ENCODE measurements at places on chromosomes 4 and X.
A peak's percentile ranks its signal among the peaks of the same experiment; 100 is the strongest.

DNA sequence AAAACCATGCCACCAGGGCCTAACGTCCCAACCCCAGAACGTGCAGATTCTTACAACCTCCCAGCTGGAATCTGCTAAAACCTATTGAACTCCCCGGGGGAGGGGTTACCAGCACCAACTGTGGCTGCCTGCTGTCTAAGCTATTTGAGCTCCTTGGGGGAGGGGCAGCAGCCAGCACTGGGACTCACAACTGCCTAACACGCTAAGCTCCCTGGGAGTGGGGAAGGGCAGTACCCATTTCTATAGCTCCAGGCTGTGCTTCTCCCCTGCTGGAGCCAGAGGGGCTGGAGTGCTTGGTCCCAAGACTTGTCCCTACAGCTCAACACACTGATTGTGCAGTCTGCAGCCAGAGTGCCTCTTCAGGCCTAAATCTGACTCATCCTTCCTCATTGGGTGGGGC lies 459.8 kb upstream of the FGF16 start:
- no peak for DNase-seq

GRCh38 chr4:2731907-2732317 lies 24.2 kb downstream of the TNIP2 start:
- DNase-seq, result no peak

- DNase-seq, result no peak
Measured at GRCh38 chrX:119325456-119325855, 73.7 kb upstream of the SLC25A43 start.

DNA sequence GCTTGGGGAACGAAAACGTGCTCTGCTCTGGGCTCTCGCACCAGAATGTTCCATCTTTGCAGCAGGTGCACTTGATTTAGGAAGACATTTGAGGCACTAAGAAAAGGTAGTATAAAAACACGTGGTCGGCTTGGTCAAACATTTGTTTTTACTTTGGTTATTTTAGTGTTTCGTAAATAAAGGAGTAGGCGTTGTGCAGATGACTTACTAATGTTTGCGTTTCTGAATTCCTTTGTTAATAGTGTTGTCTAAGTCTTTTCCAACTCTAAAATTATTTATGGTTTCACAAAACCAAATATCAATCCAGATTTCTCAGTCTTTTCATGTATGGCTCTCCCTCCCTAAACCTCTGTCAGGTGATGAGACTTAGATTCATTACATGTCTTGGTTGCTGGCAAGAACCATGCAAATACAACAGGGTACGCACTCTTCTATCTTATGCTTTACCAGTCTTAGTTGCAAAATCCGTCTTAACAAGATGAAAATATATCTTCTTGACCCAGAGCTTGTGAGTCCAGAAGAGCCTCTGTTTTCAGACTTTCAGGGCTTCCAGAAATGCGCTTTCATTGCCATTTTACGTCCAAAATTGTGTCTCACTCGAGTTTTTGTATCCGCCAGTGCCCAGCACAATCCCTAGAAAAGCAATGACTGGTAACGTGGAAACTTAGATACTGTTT lies 686 bp downstream of the MTHFD2L start:
- DNase-seq, result no peak

GRCh38 chr4:151581570-151581969 lies 172.6 kb downstream of the FHIP1A start:
- DNase-seq, result no peak

- DNase-seq, result no peak
Measured at GRCh38 chr4:52550186-52550585, 108.9 kb downstream of the USP46 start.

DNA sequence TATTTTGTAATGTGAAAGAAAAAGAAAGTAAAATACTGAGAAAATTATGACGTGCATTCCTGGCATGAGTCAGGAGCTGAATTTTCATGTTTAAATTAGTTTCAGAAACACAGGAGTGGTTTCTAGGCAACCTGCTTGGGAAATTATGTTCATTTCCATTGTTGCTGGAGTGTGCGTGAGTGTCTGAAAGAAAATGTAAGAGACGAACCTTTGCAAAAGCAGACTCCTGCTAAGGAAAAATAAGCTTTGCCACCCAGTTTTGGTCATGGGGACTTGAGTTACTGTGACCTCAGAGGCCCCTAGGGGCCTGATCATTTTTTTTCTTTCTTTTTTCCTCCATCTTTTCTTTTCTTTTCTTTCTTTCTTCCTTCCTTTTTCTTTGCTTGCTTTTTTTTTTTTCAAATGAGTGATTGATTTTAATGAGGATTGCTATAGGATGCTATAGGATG lies 18.8 kb upstream of the CHRNA9 start:
- no peak for DNase-seq

- no peak for DNase-seq
Measured at GRCh38 chr4:185542626-185543315, 7.5 kb upstream of the PDLIM3 start.

DNA sequence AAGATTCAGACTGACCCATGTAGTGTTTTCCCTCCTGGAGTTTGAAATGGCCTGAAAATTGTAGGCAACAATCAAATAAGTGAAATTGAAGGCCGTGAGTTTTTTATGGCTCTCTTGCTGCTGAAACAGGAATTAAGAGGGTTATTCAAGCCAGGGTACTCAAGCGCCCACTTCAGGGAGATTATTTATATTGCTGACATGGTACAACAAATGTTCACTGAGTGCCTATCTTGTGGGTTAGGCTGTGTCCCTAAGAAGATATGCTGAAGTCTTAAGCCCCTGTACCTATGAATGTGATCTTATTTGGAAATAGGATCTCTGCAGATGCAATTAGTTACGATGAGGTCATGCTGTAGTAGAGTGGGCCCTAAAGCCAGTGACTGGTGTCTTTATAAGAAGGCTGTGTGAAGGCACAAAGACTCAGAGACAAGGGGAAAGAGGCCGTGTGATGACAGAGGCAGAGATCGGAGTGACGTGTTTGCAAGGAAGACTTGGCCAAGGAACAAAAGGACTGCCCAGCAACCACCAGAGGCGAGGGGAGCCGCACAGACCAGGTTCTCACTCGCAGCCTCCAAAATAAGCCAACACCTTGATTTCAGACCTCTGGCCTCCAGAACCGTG lies 72.9 kb downstream of the MED28 start:
- DNase-seq, result no peak

- DNase-seq, result no peak
Measured at GRCh38 chrX:12973561-12974304, 1.2 kb upstream of the TMSB4X start.

GRCh38 chr4:113820108-113820507 lies 58.6 kb upstream of the CAMK2D start:
- DNase-seq, result no peak

- DNase-seq, result no peak
Measured at GRCh38 chrX:49058794-49059193, at the start of gene CCDC120. Gene CCDC120, plus strand, starts transcription at chrX:49058999. Its CDS starts 3,043 bp downstream, at chrX:49062042.

DNA sequence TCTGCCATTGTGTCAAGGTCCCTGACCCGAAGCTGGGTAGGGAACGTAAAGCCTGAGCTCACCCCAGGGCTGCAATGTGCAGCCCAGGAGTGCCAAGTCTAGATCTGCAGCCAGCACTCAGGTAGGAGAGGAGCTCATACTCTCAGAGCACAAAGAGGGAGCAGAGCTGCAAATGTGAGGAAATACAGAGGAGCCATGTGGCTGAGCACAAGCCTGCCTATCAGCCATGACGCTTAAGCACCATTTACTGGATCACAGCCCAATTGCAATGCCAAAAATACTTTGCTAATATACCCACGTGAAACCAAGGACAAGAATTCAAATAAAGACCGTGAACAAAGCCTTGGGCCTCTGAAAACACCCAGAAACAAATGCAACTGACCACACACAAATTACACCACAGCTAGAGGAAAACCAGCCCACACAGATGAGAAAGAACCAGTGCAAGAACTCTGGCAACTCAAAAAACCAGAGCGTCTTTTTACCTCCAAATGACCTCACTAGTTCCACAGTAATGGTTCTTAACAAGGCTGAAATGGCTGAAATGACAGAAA lies 69.0 kb upstream of the HPF1 start:
- no peak for DNase-seq

DNA sequence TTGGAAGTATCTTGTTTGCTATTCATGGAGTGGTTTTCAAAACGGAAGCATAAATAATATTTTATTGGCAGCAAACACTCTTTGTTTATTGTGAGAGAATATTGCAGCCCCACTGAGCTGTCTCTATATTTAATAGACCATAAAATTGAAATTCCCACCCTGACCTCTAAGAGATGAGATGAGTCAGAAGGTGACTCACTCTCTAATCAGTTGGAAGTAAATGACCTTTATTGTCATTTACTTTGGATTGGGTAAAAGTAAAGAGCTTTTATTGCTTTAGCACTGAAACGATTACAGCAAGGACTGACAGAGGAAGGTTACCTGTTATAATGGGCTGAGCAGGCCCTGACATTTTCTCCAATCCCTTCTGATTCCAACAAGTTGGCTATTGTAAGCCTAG lies 55.0 kb downstream of the SYTL5 start:
- DNase-seq, result no peak

GRCh38 chr4:46450556-46450955 lies 60.6 kb upstream of the GABRA2 start:
- DNase-seq, result no peak

- DNase-seq, result peak; percentile 9
Measured at GRCh38 chr4:47837094-47837907, 566 bp downstream of the CORIN start.

DNA sequence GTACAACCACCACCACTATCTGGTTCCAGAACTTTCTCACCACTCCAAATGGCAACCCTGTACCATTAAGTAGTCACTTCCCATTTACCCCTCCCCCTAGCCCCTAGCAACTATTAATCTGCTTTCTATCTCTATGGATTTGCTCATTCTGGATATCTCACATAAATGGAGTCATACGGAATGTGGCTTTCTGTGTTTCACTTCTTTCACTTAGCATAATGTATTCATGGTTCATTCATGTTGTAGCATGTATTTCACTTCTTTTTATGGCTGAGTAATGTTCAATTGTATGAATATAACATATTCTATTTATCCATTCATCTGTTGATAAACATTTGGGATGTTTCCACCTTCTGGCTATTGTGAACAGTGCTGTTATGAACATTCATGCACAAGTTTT lies 104.7 kb downstream of the AMMECR1 start:
- no peak for DNase-seq

GRCh38 chrX:154751669-154752271 lies 893 bp upstream of the GAB3 start:
- DNase-seq, result no peak

GRCh38 chrX:101057093-101057714 lies 5.3 kb upstream of the TRMT2B start:
- DNase-seq, result no peak

- no peak for DNase-seq
Measured at GRCh38 chr4:90950385-90950841, 823.2 kb downstream of the CCSER1 start.

DNA sequence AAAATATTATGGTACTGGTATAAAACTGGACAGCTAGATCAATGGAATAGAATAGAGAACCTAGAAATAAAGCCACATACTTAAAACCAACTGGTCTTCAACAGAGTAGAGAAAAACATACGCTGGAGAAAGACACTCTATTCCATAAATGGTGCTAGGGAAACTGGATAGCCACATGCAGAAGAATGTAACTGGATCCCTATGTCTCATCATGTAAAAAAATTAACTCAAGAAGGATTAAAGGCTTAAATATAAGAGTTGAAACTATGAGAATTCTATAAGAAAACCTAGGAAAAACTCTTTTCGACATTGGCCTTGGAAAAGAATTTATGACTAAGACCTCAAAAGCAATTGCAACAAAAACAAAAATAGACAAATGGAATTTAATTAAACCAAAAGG lies 114.6 kb downstream of the PCDH18 start:
- no peak for DNase-seq

- no peak for DNase-seq
Measured at GRCh38 chr4:15117270-15117946, 115.1 kb downstream of the CPEB2 start.

DNA sequence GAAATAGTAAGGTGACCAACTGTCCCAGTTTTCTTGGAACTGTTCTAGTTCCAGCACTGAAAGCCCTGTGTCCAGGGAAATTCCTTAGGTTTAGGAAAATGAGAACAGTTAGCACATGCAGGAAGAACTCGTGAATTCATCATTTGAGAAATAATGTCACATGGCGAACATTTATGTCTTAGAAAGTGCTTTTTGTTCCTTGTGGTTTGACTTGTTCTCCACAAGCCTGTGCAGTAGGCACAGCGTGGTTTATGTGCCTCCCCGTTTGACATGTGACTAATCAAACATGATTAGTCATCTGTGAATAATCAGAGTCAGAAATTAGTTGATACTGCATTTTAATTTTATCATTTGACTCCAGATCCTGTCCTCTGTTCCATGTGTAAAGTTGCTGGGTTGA lies 556.0 kb upstream of the CPEB2 start:
- no peak for DNase-seq

GRCh38 chr4:18020145-18020670 lies 1.3 kb downstream of the LCORL start:
- no peak for DNase-seq

DNA sequence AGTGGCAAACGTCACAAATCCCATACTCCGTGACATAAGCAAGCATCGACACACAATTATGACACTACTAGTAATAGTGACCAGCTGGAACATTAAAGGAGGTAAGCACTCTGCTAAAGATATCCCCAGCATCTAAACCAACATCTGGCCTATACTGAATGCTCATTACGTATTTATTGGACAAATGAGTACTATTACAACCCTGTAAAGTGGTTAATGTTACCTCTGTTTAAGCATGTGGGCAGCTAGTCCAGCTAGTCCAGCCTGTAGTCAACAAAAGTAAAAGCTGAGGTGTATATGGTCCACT lies 419 bp upstream of the RPGR start:
- no peak for DNase-seq

GRCh38 chrX:84078991-84079390 lies 109.0 kb downstream of the RPS6KA6 start:
- DNase-seq, result no peak

DNA sequence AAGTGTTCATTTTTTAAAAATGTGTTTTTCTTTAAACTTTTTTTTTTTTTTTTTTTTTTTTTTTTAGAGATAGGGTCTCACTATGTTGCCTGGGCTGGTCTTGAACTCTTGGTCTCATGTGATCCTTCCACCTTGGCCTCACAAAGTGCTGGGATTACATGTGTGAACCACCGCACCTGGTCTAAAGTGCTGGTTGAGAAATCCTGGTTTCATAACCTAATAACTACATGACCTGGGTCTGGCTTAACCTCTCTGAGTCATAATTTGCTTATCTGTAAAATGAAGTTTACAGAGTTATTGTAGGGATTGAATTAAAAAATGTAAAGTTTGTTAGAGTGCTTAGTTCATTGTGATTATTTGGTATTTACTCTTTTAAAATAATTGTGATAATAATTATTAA lies 5.2 kb downstream of the HSD17B13 start:
- DNase-seq, result no peak

GRCh38 chr4:47010347-47010911 lies 17.0 kb upstream of the GABRA4 start:
- no peak for DNase-seq

DNA sequence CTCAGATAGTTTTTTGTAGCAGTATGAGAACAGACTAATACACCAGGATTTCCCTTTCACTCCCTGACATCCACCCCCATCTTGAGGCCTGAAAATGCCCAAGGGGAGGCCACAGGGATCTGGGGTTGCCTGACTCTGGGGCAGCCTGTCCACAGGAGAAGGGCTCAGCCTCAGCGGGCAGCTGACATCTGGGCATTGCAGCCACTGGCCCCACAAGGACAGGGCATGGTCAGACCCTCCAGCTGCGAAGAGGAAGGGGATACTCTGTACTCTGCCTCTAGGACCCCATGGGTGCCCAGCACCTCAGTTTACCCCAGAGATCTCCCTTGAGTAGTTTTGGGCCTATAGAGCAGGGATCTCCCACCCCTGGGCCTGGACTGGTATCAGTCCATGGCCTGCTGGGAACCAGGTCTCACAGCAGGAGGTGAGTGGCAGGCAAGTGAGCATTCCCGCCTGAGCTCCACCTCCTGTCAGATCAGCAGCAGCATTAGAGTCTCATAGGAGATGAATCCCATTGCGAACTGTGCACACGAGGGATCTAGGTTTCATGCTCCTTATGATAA lies 138.9 kb downstream of the HMX1 start:
- DNase-seq, result no peak
